ENCODE measurements at places on chromosomes 12 and 14. TPM values are rescaled to one million over a fixed set of nuclear protein-coding genes. Genes with fewer than 3 reads are reported as not detected.

The OR11G2 gene
- not detected for total RNA-seq

The LMNTD1 gene
- not detected for total RNA-seq

The FKBP11 gene
- total RNA-seq = 34.7 TPM

The STXBP6 gene
- 14.5 TPM for total RNA-seq

The CD69 gene
- total RNA-seq = 0.40 TPM

The SLCO1B1 gene
- 0.09 TPM for total RNA-seq

The RARG gene
- total RNA-seq = 66.6 TPM

The KLRK1 gene
- total RNA-seq = not detected

The SPRYD3 gene
- total RNA-seq = 20.2 TPM

DNA sequence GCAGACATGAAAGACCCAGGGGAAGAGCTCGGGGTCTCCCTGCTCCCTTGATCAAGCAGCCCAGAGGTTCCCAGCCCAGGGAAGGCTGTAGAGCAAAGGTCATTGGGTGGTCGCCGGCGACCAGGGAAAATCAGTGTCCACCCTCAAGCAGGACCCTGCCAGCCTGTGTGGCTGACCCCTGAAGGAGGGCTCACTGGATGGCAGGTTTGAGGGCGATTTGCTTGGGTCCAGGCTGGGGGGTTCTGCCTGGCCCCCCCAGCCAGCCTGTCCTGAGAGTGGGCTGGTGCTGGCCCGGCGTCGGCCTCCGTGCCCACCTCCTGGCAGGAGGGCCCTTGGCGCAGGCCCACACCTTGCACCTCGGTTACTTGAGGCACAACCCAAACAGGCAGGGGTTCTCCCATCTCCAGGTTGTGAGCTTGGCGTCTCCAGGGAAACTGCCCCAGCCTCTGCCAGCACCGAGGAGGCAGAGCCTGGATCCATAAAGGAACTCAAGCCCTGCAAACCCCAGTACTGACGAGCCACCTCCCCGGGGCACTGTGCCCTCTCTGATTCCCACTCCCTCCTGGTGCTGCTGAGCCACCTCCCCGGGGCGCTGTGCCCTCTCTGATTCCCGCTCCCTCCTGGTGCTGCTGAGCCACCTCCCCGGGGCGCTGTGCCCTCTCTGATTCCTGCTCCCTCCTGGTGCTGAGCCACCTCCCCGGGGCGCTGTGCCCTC lies 329.0 kb upstream of the SFSWAP start:
- no peak overlapping the region for H3K27ac ChIP-seq
- no peaks in the 10 kb centered on the region for H3K4me1 ChIP-seq
- DNase-seq = no peak

- no peak overlapping the region for H3K4me3 ChIP-seq
- no peak for DNase-seq
- H3K4me1 ChIP-seq = no peaks in the 10 kb centered on the region
- H3K27me3 ChIP-seq = peaks cover 42% of the 10 kb centered on the region
- H3K27ac ChIP-seq = no peak overlapping the region
Measured at GRCh38 chr14:59691266-59691665, 114.7 kb upstream of the CCDC175 start.

DNA sequence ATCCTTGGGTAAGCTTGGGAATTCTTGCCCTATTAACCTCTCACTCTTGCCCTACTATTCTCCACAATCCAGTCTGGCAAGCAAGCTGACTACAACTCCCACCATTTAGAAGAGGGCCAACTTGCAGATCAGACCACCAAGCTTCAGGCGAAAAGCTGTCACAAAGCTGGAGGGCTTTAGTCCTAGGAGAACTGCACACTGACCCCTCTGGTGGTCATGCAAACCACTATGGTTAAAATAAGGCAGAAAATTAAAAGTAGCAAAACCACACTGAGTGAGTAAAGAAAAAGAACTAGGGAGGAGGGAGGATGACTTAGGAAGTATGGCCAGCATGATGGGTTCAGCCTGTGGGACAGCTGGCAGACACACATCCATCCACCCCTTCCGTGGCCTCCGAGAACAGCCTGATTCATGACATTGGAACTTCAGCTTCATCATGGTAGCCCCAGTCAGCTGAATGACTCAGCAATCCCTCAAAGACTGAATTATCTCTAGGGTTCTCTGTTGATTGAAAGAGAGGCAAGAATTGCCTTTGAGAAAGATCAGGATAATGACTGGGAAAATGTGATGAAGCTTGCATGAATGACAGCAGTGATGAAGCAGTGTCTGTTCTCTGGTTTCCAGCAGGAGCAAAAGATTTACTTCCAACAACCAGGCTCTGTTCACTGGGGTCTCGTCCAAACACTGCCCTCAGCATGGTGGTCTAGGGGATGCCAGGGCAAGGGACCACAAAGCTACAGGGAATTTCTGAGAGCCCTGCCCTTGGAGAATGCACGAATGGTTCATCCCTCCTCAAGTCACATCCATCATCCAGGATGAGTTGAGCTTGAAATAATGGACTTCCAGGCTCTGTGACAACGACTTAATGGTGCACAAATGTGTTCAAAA lies 24.4 kb downstream of the PITPNM2 start:
- no peaks in the 10 kb centered on the region for H3K27me3 ChIP-seq
- DNase-seq = no peak
- H3K4me1 ChIP-seq = peaks cover 10% of the 10 kb centered on the region
- H3K4me3 ChIP-seq = no peak overlapping the region

DNA sequence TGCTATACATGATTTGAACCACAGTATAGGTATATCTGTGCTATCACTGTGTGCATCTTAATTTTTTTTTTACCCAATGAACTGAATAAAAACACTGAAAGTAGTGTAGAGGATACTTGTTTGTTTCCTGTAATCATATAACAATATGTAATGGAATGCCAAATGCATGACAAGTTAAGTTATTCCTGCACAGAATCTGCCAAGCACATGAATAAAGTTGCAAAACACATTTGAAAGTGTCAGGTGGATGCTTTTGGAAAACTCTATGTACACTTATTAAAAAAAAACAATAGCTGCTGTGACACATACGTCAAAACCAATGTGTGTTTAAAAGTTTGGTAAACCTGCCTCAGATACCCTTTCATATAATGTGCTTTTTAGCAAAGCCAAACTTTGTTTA lies 1638.1 kb upstream of the SEL1L start:
- no peaks in the 10 kb centered on the region for H3K36me3 ChIP-seq
- DNase-seq = no peak
- no peaks in the 10 kb centered on the region for H3K27me3 ChIP-seq
- no peak overlapping the region for H3K27ac ChIP-seq
- H3K4me3 ChIP-seq = no peak overlapping the region

DNA sequence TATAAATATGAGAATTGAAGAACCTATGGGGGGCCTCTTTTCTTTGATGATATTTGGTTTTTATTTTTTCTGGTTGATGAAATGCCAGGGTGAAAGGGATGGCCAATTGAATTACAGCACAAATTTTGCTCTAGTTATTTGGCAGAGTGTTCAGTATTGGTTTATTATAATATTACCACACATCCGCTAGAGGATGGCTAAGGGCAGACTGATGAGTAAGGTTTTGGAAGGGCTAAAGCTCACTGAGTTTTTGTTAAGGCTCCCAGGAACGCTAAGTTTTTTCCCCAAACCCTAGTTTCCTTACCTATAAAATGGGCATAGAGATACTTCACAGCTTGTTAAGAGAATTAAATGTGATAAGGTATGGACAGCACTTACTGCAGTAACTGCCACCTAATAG lies 34.3 kb upstream of the LRRC10 start:
- no peaks in the 10 kb centered on the region for H3K27me3 ChIP-seq
- H3K36me3 ChIP-seq = no peaks in the 10 kb centered on the region

- no peak for DNase-seq
- H3K4me1 ChIP-seq = peaks cover 9% of the 10 kb centered on the region
Measured at GRCh38 chr12:70487440-70487839, 121.3 kb downstream of the KCNMB4 start.

- H3K4me3 ChIP-seq = no peak overlapping the region
- H3K36me3 ChIP-seq = no peaks in the 10 kb centered on the region
- H3K27me3 ChIP-seq = no peaks in the 10 kb centered on the region
- H3K4me1 ChIP-seq = peaks cover 25% of the 10 kb centered on the region
Measured at GRCh38 chr12:28872654-28873268, 276.3 kb upstream of the FAR2 start.

- H3K4me1 ChIP-seq = peaks cover 74% of the 10 kb centered on the region
- H3K4me3 ChIP-seq = no peak overlapping the region
- no peaks in the 10 kb centered on the region for H3K27me3 ChIP-seq
- DNase-seq = no peak
- H3K27ac ChIP-seq = peak overlapping the region; percentile 92
- H3K36me3 ChIP-seq = no peaks in the 10 kb centered on the region
Measured at GRCh38 chr14:76926521-76927251, 100.5 kb downstream of the LRRC74A start.

DNA sequence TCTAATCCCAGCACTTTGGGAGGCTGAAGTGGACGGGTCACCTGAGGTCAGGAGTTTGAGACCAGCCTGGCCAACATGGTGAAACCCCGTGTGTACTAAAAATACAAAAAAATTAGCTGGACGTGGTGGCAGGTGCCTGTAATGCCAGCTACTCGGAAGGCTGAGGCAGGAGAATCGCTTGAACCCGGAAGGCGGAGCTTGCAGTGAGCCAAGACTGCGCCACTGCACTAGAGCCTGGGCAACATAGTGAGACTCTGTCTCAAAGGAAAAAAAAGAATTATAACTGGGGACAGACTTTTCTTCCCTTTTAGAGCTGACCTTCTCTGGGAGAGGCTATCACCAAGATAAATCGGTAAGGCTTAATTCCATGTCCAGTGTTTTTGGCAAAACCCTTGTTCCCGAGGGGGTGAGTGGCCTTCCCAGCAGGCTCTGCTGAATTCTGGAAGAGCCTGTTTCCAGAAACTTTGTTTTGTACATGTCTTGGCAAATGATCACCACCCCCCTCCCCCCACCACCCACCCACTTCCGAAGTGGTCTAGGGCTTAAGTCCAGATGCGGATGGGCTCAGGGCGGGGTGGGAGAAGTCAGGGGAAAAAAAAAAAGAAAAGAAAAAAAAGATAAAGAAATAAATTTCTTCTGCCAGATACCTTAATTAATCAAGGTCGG lies 32.3 kb upstream of the DEGS2 start:
- peak overlapping the region; percentile 65 for H3K4me3 ChIP-seq
- peaks cover 2% of the 10 kb centered on the region for H3K36me3 ChIP-seq
- peaks cover 12% of the 10 kb centered on the region for H3K4me1 ChIP-seq
- no peak overlapping the region for H3K27ac ChIP-seq
- DNase-seq = no peak

GRCh38 chr12:101793401-101793800 lies 37.4 kb downstream of the GNPTAB start:
- DNase-seq = no peak
- H3K27me3 ChIP-seq = no peaks in the 10 kb centered on the region
- H3K27ac ChIP-seq = no peak overlapping the region
- no peak overlapping the region for H3K4me3 ChIP-seq

GRCh38 chr12:78185109-78185508 lies 354.4 kb downstream of the NAV3 start:
- peaks cover 14% of the 10 kb centered on the region for H3K4me1 ChIP-seq
- H3K27me3 ChIP-seq = no peaks in the 10 kb centered on the region
- H3K4me3 ChIP-seq = no peak overlapping the region

DNA sequence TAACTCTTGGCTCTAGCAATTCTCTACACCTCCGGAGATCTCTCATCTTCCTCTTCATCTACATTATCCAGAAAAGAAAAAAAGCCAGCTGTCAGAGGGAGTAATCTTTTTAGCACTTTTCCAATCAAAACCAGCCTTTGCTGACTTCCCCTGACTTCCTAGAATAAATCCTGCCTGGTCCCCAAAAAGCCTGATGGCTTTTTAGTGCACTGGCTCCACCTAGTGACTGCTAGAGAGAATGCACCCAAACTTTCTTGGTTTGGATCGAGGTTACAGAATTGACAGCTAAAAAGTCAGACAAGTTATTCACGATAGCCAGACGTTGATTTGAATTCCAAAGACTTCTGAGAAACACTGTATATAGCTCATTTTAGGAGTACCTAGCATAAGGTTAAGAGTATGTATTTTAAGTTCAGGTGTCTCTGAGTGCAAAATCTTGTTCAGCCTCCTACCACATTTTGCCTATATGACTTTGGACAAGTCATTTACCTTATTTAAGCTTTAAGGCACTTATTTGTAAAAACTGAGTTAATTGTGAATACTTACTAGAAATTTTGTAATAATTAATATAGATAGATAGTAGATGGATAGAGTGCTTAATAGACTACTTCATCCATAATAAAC lies 185.7 kb upstream of the GRIN2B start:
- peaks cover 1% of the 10 kb centered on the region for H3K4me1 ChIP-seq
- peaks cover 5% of the 10 kb centered on the region for H3K27me3 ChIP-seq
- no peaks in the 10 kb centered on the region for H3K36me3 ChIP-seq
- no peak overlapping the region for H3K27ac ChIP-seq
- no peak overlapping the region for H3K4me3 ChIP-seq

GRCh38 chr12:89384050-89384758 lies 31.9 kb upstream of the DUSP6 start:
- no peak for DNase-seq
- no peaks in the 10 kb centered on the region for H3K27me3 ChIP-seq
- H3K27ac ChIP-seq = peak overlapping the region; percentile 88
- H3K36me3 ChIP-seq = no peaks in the 10 kb centered on the region
- H3K4me1 ChIP-seq = peaks cover 46% of the 10 kb centered on the region

DNA sequence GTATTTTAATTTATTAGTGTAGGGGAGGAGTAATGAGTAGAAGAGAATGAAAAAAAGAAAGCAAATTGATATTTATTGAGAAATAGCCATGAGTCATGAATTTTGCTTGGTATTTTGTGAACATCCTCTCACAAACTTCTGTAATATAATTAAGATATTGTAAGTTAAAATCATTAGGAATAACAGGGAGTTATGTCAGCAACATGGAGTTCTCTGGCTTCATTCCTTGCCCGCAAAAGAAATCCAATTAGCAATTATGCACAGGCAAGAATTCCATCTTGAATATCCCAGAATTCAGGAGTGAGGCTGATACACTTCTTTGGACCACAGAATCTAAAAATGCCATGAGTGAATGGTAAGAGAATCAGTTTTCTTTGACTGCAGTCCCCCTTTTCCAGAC lies 94.3 kb upstream of the PTHLH start:
- DNase-seq = no peak
- no peaks in the 10 kb centered on the region for H3K27me3 ChIP-seq
- no peak overlapping the region for H3K4me3 ChIP-seq
- peak overlapping the region; percentile 27 for H3K27ac ChIP-seq
- peaks cover 48% of the 10 kb centered on the region for H3K4me1 ChIP-seq

DNA sequence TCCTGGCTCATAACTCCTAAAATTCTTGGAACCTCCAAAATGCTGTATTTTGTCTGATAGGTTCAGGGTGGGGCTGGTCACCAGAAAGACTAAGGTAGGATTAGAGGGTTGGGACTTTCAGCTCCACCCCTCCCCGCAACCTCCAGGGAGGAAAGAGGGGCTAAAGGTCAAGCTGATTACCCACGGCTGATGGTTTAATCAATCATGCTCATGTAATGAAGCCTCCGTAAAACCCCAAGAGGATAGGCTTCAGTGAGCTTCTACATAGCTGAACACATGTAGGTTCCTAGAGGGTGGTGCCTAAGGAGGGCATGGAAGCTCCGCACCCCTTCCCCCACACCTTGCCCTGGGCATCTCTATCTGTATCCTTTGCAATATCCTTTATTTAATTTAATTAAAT lies 60.0 kb downstream of the DGLUCY start:
- peaks cover 10% of the 10 kb centered on the region for H3K36me3 ChIP-seq
- no peak overlapping the region for H3K27ac ChIP-seq
- no peak overlapping the region for H3K4me3 ChIP-seq
- DNase-seq = no peak
- no peaks in the 10 kb centered on the region for H3K27me3 ChIP-seq

- DNase-seq = no peak
- peaks cover 38% of the 10 kb centered on the region for H3K4me1 ChIP-seq
- no peaks in the 10 kb centered on the region for H3K27me3 ChIP-seq
- no peaks in the 10 kb centered on the region for H3K36me3 ChIP-seq
- peak within 1 kb of the TSS; percentile 89 for H3K27ac ChIP-seq
Measured at GRCh38 chr12:85836197-85837090, at the start of gene RASSF9. RASSF9 (minus strand) TSS chr12:85836409; CDS start chr12:85836201, 208 bp downstream.

All from mesothelial cell of epicardium (in vitro differentiated cells).